Epithelial cell of proximal tubule (primary cell): ENCODE measurements at places on chromosomes 7 and 10.

- no peak for DNase-seq
Observed at GRCh38 chr7:94897541-94897940, 9.9 kb upstream of the PPP1R9A start.

DNA sequence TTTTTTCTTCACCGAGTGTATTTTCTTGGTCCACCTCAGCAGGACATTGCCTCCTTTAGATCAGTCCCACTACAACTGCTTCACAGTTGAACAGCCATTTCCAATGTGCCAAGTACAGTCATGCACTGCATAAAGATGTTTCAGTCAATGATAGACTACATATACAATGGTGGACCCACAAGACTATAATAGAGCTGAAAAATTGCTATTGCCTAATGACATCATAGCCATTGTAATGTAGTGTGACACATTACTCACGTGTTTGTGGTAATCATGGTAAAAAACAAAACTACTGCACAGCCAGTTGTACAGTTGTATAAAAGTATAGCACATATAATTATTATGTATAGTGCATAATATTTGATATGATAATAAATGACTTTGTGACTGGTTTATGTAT lies 113.8 kb upstream of the HPS1 start:
- DNase-seq: no peak

- DNase-seq: no peak
Observed at GRCh38 chr10:69645296-69646184, 15.5 kb downstream of the FAM241B start.

DNA sequence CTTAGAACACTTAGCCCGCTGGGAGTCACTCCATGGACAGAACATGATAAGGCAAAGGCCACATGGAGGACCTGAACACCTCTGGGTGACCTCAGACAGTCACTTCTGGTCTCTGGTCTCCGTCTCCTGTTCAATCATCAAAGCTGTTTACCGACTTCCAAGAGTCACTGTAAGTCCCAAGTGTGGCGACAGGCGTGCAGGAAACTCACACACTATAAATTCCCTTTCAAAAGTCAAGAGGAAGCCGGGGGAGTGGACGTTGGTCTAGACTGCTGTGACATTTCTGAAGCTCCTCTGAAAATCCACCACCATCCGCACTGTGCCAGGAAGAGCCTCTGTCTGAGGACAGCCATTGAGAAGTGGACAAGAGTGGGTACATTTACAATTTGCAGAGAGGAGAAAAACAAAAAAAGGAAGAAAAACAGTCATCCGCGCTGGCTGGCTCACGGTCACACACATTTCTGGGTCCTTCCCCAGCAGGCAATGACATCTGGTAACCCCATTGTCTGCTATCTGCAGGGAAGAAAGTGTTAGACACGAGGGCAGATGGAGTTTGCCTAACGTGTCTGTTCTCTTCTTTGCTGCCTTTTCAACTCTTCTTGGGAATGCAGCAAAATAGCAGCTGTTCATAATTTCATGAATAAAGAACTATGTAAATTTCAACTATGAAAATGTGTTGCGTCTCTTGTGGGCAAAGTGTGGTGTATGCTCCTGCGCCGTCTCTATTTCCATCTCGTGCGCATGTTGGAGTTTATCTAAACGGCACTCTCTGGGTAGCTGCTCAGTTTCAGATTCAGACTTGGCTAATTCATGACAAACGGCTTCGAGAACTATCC lies 32.9 kb upstream of the CUX1 start:
- no peak for DNase-seq

- no peak for DNase-seq
Observed at GRCh38 chr10:34372509-34372908, 442.6 kb downstream of the PARD3 start.

DNA sequence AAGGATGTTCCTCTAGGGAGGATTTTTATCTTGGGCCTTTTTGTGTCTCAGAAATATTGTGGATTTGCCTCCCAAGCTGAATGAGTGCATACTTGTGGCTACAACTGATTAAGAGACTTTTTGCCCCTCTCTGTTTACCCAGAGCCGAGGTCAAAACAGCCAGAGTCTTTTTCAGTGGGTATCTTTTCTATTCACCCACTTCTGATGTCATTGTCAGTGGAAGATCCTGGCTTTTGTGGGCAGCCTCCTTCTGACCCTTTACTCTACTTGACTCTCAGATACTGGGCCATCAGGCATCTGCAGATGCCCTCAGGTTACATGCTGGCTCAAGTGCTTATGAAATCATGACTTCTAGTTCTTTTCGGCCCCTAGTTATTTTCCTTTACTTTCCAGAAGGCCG lies 19.6 kb upstream of the PIP4K2A start:
- no peak for DNase-seq

DNA sequence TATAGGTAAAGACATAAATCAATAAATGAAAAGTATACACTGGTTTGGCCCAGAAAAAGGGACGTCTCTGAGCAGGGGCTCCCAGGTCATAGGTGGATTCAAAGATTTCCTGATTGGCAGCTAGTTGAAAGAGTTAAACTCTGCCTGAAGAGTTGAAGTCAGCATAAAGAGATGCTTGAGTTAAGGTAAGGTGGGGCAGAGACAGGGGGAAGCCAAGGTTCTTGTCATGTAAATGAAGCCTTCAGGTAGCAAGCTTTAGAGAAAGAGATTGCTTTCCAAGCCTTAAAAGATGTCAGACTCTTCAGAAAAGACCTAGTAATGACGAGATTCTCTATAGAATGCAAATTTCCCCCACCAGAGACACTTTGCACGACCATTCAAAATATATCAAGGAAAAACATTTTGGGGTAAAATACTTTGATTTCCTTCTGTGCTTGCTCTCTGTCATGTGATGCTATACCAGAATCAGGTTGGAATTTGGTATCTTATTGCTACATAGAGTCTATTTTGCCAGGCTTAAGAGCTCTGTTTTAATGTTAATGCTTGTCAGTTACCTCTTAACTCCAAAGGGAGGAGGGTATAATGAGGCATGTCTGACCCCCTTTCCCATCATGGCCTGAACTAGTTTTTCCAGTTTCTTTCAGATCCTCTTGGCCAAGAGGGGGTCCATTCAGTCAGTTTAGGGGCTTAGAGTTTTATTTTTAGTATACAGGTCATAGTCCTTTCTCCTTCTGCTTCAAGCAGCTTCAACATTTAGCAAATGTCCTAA lies 429.6 kb downstream of the ADRA2A start:
- DNase-seq: no peak

DNA sequence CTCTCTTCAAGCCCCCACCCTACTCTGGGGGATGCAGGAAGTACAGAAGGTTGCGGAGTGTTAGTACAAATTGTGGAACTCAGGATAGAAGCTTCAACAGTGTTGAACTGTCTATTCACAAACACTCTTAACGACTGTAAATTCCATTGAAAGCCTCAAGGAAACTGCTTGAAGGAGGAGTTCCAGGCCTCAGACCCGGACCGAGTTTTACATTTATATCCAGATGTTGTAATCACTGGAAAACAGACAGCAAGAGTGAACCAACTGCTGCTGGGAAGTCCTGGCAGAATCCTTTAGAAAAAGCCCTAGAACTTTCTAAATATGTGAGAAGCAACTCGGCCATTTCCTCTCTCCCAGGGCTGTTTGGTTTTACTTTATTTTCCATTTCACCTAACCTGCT lies 84.1 kb upstream of the LRRC18 start:
- no peak for DNase-seq

- no peak for DNase-seq
Observed at GRCh38 chr10:132927824-132928223, 14.5 kb downstream of the CFAP46 start.

- DNase-seq: no peak
Observed at GRCh38 chr7:17150018-17150417, 148.4 kb upstream of the AHR start.

GRCh38 chr7:128454808-128455542 lies 703 bp upstream of the HILPDA start:
- DNase-seq: no peak
